ENCODE measurements at places on chromosomes 1 and 21.

DNA sequence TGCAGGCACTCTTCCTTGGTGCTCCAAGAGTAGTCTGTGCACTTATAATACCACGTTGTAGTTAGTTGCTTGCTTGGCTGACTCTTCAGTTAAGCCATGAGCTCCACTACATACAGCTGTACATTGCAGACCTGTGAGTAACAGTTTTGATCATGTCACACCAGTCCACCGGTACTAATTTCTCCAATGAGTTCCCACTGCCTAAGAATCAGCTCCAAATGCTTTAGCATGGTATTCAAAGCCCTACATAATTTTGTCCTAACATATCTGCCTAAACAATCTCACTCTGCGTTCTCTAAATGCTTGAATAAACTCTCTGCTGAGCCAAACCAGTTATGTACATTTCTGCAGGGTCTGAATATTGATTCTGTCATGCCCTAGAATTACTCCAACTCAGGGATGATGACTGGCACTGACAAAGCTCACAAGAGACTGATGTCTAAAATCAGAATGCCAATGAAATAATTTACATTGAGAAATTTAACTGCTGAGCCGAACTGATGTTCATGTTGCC is 200.7 kb downstream of the LHX8 start:
- DNase-seq = no peak

GRCh38 chr1:202149566-202149965 is 5.0 kb upstream of the ARL8A start:
- DNase-seq = no peak

GRCh38 chr1:30856260-30856790 is 52.2 kb downstream of the SDC3 start:
- DNase-seq = no peak

- no peak for DNase-seq
These were observed 4.3 kb upstream of the LCE2B start for GRCh38 chr1:152681616-152682015.

DNA sequence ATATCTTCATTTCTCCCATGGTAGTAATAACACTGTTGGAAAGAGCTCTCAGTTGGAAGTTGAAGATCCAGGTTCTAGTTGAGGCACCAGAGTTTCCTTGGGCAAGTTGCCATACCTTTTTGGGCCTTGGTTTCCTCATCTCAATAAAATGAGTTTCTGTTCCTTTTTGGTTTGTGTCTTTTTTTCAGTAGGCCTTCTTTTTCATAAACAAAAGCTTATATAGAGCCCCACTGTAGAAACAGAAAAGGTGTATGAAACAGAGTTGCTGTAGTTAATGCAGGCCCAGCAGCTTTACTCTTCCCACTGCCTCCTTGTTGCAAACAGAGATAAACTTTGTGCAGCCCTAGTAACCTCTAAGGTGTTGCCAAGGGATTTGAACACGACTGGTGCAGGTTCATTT is 41.7 kb downstream of the WNT4 start:
- no peak for DNase-seq

DNA sequence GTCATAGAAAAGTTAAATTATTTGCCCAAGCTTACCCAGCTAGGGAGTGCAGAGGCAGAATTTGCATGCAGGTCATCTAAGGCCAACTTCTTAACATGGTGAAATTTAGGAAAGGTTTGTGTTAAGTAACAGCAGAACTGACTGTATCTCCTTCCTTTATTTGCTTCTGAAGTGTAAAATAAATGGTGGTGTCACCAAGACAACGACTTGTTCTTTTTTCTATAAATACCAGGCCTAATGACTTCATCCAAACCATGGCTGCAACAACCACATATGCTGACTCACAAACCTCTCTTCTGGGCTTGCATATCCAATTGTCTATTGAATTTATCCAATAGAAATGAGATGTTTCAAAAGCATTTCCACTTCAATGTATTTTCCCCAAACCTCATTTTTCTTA is 19.1 kb downstream of the COL24A1 start:
- peak; percentile 13 for DNase-seq

GRCh38 chr1:183652547-183653461 is at the start of gene APOBEC4:
TSS of gene APOBEC4 (minus strand) at chr1:183653316. CDS start at chr1:183648781, 4,535 bp downstream.
- no peak for DNase-seq

- DNase-seq = no peak
These were observed 28.6 kb upstream of the FCAMR start for GRCh38 chr1:206998816-206999215.

DNA sequence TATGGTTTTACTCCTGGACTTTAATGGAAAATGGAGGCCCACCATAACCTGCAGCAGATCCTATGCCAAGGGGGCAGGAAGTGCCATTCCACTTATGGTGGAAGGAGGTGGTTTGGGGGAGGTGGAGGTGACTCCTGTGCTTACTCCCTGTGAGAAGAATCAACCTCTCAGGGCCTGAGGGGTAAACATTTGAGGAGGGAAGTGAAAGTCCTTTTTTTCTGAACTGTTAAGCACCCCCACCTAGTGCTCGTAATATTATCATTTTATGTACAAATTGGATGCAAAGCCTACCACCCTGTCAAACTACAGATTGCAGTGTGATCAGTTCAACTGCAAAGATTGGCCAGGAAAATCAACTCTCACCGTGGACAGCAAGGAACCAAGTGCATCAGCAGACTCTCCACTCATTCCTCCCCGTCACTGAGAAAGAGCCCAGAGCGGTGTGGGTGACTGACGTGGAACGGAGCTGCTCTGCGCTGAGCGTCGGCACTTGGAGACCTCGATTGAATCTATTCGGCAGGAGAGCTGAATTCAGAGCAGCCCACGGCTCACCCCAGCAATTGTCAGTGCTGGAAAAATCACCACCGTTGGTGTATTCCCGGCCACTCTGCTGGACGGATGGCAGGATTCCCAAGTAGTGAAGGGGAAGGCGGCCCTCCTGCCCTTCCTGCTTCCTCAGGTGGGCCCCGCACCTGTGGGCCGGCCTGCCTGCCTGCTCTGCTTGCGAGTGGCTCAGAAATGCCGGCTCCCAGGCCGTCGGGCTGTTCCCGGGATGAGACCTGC is 46.8 kb upstream of the COX20 start:
- no peak for DNase-seq

GRCh38 chr1:156746728-156747631 is 4.5 kb downstream of the HDGF start:
- DNase-seq = peak; percentile 95

DNA sequence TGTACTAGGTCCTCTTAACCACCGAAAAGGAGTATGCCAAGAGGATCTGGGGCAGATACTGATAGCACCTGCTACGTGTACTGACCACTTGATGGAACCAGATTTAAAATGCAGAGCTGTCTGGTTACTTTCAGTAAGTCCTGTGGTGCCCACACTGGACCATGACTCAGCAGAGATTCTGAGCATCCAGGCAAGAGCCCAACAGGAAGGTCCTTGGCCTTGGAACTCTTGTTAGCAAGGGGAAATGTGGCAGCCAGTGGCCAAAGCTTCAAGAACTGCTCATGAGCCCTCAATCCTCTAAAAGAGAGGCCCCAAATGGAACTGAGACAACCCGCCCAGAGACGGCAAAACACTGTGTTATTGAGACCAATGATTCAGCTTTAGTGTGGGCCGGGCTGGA is 4.2 kb upstream of the GJB5 start:
- no peak for DNase-seq

GRCh38 chr1:9696793-9697192 is 45.3 kb downstream of the PIK3CD start:
- no peak for DNase-seq

DNA sequence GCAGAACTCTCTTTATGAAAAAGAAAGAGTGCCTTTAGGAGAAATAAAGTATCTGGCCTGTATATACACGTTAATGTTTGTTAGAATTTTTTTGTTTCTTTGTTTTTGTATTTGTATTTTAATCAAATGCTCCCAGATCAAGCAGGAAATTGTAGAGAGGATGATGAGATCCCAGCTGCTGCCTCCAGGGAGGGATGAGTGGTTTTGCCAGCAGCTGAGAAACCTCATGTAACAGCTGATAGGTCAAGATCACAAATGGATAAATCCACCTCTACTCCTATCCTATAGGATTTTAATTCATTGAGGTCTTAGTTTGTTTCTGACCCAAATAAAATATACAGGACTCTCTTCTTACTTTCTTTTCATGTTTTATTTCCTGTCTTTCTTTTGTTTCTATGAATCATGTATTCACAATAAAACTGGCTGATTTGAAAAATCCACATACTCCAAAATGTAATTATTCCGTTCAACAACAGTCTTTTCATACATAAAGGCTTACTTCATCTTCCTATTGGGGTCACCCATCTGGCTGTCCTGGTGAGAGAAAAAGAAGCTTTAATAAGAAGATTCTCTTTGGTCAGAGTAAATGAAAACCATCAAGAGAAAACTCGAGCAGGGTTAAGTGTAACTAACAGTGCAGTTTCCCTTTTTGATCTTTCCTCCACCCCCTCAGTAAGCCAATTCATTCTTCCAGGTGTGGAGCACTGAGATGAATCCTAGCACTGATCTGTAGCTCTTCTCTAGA is 129.3 kb upstream of the PLPPR5 start:
- DNase-seq = no peak

- DNase-seq = no peak
These were observed 106.4 kb downstream of the RGL1 start for GRCh38 chr1:183911285-183911684.

GRCh38 chr1:109794319-109795132 is 30.8 kb upstream of the EPS8L3 start:
- no peak for DNase-seq

- no peak for DNase-seq
These were observed 1.5 kb upstream of the GALNT2 start for GRCh38 chr1:230065571-230065970.

DNA sequence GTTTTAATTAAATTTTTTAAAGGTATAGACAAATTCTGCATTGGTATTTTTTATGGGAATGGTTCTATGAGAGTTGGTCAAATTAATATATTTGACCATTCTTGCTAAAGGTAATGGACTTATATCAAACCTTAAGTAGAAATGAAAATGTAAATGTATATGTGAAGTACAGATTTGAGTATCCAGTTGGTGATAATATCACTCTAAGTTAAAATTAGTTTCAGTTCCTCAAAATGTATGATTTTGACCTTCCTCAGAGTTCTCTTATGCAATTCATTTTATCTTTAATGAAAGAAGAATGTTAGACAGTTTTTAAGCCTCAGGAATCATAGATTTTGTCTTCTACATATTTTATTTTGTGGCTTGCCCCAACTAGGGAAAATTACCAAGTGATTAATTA is 1291.5 kb upstream of the B3GALT2 start:
- DNase-seq = no peak

DNA sequence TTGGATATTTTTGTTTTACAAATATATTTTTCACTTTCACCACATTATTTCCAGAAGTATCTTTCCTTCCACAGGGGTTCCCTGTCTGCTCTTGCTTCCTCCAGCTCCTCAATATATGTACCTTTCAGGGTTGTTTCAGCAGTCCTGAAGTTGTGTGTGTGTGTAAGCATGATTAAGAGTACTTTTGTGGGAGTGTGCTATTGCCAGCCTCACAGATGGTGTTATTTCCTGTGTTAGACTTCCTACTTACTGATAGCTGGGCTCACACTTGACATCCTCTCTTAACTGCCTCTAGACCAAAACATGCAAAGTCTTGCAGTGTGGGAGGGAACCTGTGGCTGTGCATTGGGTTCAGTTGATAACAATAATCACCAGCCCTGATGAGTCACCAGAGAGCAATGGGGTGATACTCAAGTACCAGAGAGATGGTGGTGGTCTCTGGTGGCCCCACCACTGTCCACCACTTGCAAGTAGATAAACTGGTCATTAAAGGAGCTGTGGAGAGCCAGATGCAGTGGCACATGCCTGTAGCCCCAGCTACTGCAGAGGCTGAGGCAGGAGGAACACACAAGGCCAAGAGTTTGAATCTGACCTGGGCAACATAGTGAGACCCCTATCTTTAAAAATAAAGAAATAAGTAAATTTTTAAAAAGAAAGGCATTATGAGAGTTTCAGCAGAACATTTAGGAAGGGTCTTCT is 126.7 kb downstream of the NR5A2 start:
- DNase-seq = peak; percentile 40

- no peak for DNase-seq
These were observed 28.4 kb upstream of the NFIA start for GRCh38 chr1:61053712-61054600.

- no peak for DNase-seq
These were observed 49.4 kb downstream of the PTPRF start for GRCh38 chr1:43580039-43580438.

DNA sequence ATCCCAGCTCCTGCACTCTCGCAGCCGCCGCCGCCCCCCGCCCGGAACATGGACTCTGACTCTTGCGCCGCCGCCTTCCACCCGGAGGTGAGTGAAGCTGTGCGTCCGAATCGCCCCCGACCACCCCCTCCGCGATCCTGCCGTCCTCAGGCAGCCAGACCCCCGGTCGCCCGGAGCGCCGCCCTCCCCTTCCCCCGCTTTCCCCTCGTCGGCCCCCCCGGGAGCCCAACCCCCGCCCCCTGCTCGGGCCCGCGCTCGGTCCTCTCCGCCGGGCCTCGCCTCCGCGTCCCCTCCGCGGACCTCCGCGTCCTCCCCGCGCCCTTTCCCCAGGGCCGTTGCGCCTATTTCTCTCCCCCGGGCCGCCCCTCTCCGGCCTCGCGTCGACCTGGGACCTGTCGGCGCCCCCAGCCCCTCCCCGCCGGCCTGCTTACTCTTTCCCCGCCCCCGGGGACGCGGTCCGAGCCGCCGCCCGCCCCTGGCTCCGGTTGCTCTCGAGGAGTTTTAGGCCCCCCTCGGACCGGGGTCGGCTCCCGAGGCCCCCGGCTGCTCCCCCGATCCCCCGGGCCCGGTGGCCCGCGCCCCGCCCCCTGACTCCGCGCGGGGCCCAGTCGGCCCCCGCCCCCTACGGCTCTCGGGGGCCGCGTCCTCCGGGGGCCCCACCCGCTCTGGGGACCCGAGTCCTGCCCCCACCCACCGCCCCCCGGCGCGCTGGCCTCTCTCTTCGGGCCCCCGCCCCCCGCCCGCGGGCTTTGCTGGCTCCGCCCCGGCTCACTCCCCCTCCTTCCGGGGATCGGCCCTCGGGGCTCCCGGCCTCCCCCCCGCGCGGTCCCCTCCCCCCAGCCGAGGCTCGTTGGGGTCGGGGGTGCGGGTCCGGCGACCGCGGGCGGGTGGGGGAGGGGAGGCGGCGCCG is 743 bp downstream of the PHF13 start:
- no peak for DNase-seq

- no peak for DNase-seq
These were observed 12.5 kb downstream of the AGRN start for GRCh38 chr1:1032424-1032823.

GRCh38 chr1:50257029-50257428 is 148.3 kb downstream of the ELAVL4 start:
- no peak for DNase-seq

GRCh38 chr1:45569962-45570581 is 13.8 kb upstream of the NASP start:
- DNase-seq = peak; percentile 69

- no peak for DNase-seq
These were observed 10.2 kb downstream of the RPS6KC1 start for GRCh38 chr1:213061263-213061662.
